ENCODE measurements at places on chromosomes 5 and 9. TPM values are rescaled to one million over a fixed set of nuclear protein-coding genes. Genes with fewer than 3 reads are reported as not detected.

The PTGS1 gene
- 0.54 TPM for total RNA-seq

The SHOC1 gene
- not detected for total RNA-seq

The FAM221B gene
- not detected for total RNA-seq

The SPATA31C1 gene
- total RNA-seq: not detected

- no peak for DNase-seq
Observed at GRCh38 chr9:96497117-96497399, 47.1 kb downstream of the HABP4 start.

The PCDHA1 gene
- total RNA-seq: not detected

- DNase-seq: no peak
Observed at GRCh38 chr9:107127608-107128007, 155.5 kb upstream of the RAD23B start.

The IFNA8 gene
- total RNA-seq: not detected

The LIFR gene
- total RNA-seq: 0.10 TPM

GRCh38 chr5:56102889-56103288 lies 108.1 kb upstream of the IL6ST start:
- DNase-seq: no peak

GRCh38 chr9:137064027-137064879 lies 6.1 kb downstream of the SAPCD2 start:
- peak; percentile 48 for DNase-seq

DNA sequence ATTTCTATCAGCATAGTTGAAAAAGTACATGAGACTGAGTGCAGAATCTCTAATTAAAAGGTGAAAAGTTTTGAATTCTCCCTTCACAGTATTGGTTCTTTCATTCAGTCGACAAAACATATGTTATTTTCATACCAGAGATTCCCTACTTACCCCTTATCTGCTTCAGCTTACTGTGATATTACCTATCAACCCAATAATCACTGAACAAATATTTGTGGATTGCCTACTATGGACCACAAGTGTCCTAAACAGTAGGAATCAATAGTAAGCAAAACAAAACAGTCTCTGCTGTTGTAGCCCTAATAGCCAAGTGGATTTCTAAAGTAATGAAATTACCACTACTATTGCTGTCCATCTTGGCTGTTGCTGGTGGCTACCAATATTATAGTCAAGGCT lies 11.5 kb downstream of the CCDC152 start:
- DNase-seq: no peak

DNA sequence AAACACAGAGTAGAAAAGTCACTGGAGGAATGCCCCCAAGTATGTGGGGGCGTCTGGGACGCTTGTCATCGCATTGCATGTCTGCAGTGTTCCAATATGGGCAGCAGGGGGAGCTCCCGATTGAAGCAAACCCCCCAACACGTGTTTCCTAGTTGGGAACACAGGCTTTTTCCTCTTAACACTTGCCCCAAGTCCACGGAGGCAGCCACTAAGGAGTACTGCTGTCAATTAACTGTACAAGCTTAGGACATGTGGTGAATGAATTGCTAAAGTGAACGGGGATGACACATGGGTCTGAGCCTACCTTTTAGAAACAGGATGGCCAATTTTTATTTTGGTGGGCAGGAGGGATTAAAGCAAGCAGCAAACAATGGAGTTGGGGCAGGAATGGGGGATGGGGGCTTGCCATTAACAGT lies 2.2 kb downstream of the GABRB2 start:
- no peak for DNase-seq

GRCh38 chr5:75349663-75350062 lies 12.6 kb downstream of the HMGCR start:
- no peak for DNase-seq
